ENCODE measurements at places on chromosomes 5 and 9. TPM values are rescaled to one million over a fixed set of nuclear protein-coding genes. Genes with fewer than 3 reads are reported as not detected.

DNA sequence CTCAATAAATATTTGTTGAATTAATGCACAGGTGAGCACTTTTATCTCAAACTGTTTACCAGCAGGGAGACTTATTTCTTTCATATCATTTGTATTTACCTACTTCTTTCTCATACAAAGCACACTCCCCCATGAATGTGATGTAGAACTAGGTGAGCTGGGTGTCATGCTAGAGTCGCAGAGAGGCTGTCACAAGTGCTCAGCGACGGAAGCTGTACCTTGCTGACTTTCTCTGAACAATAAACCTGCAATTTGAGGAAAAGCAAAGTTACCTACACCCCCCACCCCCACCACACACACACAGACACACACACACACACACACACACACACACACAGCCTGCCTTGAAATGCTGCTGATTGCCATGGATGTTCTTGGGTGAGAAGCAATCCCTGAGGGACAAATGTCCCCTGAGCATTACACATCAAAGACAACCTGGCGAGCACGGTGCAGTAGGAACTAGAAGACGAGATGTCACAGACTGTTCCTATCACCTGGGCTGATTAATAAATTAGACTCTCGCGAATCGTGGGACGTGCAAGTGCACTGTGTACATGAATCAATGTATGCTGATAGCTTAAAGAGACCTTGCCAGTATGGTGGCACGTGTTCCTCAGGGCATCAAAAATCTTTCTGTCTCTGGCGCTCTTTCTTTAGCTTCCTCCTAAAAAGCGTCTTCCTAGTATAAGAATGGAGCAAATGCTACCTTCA, 66.1 kb downstream of the BRINP1 start:
- no peak for DNase-seq

GRCh38 chr5:111017731-111018130, 53.8 kb upstream of the TSLP start:
- DNase-seq: no peak

Gene CCNJL
- 6.5 TPM for total RNA-seq

Gene SLC25A2
- not detected for total RNA-seq

All from SJCRH30 (cell line).